ENCODE measurements at places on chromosomes 3 and 15.

- DNase-seq = no peak
Measured at GRCh38 chr15:71106802-71107500, 8.3 kb upstream of the THSD4 start.

- DNase-seq = no peak
Measured at GRCh38 chr3:73652896-73653295, 28.2 kb upstream of the PDZRN3 start.

- DNase-seq = no peak
Measured at GRCh38 chr15:91947683-91948608, 94.4 kb downstream of the SLCO3A1 start.

DNA sequence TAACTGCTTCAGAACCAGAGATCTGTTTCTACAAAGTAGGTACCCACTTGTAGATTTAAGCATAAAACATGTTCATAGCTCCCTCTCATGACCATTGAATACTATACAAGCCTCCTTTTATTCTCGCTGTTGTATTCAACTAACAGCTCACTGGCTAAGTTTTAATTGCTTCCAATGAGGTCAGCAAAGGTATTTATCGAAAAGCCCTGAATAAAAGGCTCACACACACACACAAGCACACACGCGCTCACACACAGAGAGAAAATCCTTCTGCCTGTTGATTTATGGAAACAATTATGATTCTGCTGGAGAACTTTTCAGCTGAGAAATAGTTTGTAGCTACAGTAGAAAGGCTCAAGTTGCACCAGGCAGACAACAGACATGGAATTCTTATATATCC is at the start of gene FGF7:
TSS of gene FGF7 (plus strand) at position 222 of the 400 bp plus-strand sequence. CDS start 1,056 bp downstream, outside the sequence.
- no peak for DNase-seq

- DNase-seq = no peak
Measured at GRCh38 chr3:161224786-161225185, 3.7 kb downstream of the NMD3 start.

GRCh38 chr3:58635371-58636285 is 30.9 kb downstream of the FAM3D start:
- no peak for DNase-seq

- DNase-seq = no peak
Measured at GRCh38 chr15:59360896-59361295, 11.8 kb downstream of the MYO1E start.

- DNase-seq = no peak
Measured at GRCh38 chr3:11465744-11466616, 177.7 kb downstream of the VGLL4 start.

DNA sequence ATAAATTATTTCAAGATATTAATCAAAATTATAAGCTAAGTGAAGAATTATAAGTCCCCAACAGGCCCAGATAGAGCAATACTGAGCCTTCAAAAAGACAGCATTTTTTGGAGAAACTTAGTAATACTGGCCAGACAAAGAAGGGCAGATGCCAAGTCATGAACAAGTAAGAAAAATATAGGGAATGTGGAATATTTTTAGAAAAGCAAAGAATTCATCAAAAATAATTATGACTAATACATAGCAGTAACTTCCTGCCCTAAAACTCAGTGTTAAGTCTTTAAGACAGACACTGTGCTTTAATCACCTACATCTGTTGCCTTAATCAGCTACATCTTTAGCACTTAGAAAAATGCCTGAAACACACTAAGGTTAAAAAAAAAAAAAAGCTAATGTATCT is 31.2 kb downstream of the DPH6 start:
- DNase-seq = no peak

- DNase-seq = no peak
Measured at GRCh38 chr3:59608356-59608755, 558.5 kb upstream of the CFAP20DC start.

- no peak for DNase-seq
Measured at GRCh38 chr15:100923902-100924301, 4.7 kb downstream of the LRRK1 start.

- DNase-seq = no peak
Measured at GRCh38 chr15:57923306-57923705, 142.2 kb downstream of the ALDH1A2 start.

DNA sequence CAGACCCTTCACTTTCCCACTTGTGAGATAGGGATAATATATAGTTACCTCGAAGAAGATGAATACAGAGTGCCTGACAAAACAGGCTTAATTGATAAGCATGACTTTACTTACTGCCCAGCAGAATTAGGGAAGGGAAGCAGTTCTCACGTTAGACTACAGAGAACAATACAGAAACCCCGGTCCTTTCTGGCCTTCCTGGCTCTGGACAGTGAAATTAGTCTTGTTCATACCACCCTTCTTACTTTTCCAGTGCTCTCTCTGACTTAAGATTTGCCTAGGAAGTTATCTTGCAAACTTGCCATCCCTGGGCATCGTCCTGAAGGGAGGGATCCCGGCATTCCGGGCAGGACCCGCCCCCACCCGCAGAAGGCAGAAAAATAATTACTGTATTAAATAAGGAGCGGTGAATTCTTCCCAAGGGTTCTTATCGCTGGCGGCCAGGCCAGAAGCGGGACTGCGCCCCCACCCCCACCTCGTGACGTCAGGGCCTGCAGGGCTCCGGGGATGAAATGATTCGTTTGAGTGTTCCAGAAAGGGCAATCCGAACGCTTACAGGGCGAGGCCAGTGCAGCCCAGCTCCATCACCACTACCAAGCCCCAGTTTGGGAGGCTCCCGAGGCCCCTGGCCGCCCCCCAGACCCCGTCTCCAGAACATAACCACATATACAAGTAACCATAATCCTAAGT is 8.4 kb downstream of the SOX2 start:
- no peak for DNase-seq

DNA sequence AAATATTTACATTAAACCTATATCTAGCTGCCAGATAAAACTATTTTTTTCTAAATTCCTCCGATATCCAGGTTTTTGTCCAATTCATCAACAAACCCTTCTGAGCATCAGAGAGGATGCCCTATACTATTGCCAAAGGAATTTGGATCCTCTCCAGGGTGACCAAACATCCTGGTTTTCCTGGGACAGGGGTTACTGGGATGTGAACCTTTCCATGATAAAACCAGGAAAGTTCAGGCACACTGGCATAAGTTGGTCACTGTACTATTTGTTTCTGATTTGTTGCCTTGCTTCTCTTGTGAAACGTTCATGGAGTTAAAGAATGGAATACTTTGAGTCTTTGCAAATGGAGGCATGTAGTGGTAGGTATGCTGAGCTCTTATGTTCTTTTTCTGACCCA is 63.5 kb downstream of the TLNRD1 start:
- DNase-seq = no peak

GRCh38 chr3:64827431-64827830 is 139.6 kb upstream of the ADAMTS9 start:
- no peak for DNase-seq

DNA sequence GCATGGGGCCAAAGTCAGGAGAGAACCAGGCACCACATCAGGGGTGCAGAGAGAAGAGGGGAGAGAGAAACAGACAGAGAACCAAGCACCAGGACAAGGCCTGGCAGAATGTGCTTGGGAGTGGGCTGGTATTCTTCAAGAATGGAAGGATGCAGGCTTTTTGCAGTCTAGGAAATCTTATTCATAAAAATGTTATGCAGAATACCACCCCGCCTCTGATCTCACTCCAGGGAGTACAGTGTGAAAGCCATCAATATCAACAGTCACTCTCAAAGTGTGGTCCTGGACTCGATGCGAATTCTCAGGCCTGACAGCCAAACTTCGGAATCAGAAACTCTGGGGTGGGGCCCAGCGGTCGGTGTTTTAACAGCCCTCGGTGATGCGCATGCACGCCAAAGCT is 16.9 kb downstream of the NTRK3 start:
- no peak for DNase-seq

GRCh38 chr3:127406309-127407025 is 118.6 kb upstream of the PRR20G start:
- no peak for DNase-seq

DNA sequence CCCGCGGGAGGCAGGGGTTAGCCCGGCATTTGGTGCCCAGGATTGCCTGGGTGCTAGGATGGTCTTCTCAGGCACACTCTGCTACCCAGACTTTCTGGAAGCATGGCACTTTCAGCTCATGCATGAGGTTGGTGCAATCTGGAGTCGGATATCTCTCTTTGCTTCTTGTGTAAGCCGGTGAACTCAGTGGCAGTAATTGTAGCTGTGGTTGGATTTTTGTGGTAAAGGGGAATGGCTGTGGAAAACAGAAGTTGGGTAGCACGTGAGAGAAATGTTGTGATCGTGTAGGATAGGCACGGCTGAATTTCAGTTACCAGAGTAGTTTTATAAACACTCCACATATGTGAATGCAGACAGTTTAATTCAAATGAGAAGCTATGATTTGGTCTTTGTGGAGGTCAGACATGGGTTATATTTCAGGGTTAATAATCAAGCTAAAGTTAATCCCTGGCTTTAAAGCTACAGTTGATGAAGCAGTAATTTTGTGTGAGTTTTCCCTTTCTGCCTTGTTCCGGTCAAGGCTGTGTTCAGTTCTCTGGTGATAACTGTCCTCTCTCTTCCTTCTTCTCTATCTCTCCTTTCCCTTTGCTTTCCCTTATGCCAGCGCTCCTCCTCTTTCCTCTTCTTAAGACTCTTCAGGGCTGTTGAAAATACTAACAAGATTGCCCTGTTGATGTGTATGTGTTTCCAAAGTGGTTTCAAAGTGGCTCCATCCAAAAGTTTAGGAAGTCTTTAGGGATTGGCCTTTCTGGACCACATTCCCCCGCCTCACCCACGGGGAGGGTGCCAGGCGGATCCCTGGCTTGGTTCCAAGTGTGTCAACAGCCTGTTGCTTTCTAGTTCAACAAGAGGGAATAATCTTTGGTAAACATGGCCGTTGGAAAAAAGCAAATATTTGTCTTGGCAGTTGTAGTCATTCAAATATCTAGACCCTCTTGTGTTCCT is 404.6 kb upstream of the C2CD4B start:
- DNase-seq = no peak

- no peak for DNase-seq
Measured at GRCh38 chr3:166799-167198, 29.8 kb upstream of the CHL1 start.

- no peak for DNase-seq
Measured at GRCh38 chr3:17579289-17580031, 163.0 kb downstream of the TBC1D5 start.

GRCh38 chr3:146505516-146505915 is 36.2 kb upstream of the PLSCR2 start:
- no peak for DNase-seq

- DNase-seq = no peak
Measured at GRCh38 chr15:65388306-65389080, 10.7 kb upstream of the IGDCC3 start.

DNA sequence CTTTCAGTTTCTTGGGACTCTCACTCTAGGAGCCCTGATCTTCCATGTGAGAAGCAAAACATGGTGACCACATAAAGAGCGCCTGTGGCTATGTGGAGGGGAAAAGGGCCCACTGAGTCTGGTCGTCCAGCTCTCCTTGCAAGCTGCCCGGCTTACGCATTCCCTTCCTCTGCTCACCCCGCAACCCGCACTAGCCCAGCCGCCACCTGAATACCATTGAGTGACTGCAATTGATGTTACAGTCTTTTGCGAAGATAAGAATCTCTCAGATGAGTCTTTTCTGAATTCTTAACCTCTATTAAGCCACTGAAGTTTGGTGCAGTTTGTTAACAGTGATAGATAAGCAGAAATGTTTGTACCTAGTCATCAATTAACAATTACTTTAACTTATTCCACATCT is 589.0 kb upstream of the DPPA4 start:
- DNase-seq = no peak

DNA sequence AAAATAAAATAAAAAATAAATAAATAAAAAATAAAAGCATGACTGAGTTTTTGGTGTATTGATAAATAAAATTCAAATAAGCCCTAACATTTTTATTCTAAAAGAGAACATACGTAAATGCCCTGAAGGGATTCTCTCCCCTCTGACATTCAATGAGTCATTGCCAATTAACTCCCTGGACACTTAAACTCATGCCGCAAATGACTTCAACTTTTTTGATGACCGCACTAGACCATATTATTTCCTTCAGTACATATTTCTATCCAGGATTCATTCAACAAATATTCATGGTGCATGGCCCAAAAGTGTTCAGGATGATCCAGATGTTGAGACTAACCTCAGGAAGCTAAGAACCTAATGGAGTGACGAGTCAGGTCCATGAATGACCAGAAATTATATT is 195.9 kb upstream of the LRRN1 start:
- DNase-seq = no peak

DNA sequence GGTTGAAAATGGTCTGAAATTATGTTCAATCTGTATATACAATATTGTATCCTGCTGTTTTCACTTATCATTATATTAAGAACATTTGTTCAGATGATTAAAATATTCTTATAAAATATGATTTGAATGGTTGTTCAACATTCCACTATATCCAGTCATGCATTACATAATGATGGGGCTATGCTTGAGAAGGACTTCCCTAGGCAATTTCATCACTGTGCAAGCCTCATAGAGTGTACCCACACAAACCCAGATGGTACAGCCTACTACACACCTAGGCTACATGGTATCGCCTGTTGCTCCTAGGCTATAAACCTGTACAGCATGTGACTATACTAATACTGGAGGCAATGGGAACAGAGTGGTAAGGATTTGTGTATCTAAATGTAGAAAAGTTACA is 30.5 kb downstream of the SLC7A14 start:
- DNase-seq = no peak

GRCh38 chr3:17322106-17322793 is 420.2 kb downstream of the TBC1D5 start:
- DNase-seq = no peak

DNA sequence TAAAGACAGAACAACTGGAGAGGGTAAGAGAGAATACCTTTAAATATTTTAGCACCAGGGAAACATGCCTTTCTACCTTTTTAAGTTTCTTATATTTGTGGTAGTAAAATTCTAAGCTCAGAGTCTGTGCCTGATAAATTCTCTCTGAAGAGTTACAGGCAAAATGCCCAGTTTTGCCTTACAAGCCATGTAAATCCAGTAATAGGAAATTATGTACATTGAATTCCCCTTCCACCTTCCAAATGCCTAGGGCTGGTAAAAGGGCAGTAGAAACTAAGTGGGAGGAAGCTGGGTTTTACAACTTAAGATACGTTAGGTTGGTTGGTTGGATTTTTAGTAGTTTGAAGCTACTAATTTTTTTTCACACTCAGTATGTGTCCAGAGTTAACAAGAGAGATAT is 43.1 kb upstream of the TP63 start:
- DNase-seq = no peak

DNA sequence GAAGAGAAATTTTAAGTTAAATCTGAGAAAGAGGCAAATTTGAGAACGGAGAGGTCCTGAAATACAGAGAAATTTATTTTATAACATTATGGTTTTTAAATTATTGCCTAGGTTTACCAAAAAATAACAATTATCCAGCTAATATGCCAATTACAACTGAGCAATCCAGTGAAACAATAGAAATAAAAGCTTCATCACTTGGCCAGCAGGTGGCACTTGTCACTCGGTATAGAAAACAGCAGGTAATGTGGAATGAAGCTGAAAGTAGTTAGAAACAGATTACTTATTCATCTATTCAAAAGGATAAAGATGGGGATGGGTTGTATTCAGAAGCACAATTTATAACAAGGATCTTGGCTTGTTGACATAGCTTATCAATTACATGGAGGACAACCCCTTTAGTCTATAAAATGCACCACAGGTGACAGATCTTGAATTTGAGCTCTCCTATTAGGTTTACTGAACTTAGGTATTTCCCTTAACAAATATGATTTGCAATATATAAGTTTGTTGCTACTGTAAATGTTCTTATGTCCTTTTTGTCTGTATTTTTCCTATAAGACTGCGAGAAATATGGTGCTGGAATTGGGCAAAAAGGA is 70.1 kb upstream of the GUCA1C start:
- peak; percentile 11 for DNase-seq

- no peak for DNase-seq
Measured at GRCh38 chr3:111035902-111036301, 35.7 kb upstream of the NECTIN3 start.

Data from effector CD4-positive, alpha-beta T cell (primary cell).